ENCODE measurements at places on chromosomes 11 and 22.

DNA sequence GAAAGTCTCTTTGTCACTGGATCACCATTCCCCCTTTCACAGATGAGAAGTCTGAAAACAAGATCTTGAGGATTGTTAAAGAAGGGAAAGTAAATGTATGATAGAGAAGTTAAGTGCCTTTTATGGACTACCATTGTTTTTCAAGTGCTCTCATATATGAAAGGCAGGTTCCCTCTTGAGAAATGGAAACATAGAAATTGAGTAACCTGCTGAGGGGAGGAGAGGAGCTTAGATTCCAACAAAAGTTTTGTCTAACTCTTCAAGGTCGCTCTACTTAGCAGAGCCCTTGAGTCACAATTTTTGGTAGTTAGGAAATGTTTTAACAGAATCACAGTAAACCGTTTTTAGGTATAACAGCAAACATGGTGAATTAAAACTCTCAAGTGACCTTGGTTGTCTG is 80.1 kb downstream of the SVIP start:
- DNase-seq: no peak

- no peak for DNase-seq
These were observed 18.2 kb upstream of the ARRB1 start for GRCh38 chr11:75369560-75370255.

DNA sequence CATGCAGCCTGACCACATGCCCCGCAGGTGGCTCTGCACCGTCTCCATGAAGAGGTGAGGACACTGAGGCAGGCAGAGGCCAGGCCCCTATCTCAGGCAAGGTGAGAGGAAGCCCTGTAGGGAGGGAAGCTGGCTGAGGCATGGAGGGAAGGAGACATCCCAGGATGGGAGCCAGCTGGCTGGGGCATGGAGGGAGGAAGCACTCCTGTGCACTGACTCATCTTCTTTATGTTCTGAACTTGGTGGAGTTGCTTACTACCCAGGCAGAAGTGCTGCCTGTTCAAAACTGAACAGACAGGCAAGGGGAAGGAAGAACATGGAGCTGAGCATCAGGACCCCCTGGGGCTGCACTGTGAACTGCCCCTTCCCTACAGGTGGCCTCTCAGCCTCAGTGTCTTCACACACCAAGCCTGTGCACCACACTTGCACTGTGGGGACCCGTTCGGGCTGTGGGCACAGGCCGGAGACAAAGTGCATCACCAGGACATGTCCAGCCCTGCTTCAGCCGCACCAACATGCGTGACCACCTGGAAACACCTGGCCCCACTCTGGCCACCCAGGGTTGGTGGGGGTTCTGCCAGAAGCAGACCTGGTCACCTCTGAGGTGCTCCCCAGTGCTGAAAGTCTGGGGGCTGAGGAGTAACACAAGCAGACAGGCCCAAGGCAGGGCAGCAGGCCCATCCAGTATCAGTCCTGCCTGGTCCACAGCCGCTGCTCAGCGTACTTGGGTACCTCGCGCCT is 55.5 kb downstream of the DGCR2 start:
- DNase-seq: no peak

- DNase-seq: no peak
These were observed 815.5 kb downstream of the NTM start for GRCh38 chr11:132185726-132186592.

DNA sequence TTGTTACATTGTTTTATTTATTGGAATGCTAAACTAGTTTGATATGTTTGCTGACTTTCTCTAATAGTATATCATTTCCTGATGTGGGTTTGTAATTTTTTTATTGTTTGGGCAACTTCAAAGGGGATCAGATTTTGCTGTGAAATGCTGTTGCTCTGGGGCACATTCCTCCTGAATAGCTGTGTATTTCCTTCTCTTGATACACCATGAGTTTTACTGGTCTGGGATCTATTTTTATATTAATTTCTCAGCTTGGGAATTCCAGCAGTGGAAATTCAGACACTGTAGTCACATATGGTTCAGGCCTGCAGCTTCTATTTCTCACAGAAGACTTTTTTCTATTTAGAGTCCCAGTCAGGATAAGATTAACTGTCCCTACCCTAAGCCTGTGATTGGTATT is 58.9 kb downstream of the RPUSD4 start:
- no peak for DNase-seq

GRCh38 chr11:133164986-133165385 is 367.3 kb downstream of the OPCML start:
- no peak for DNase-seq

GRCh38 chr11:6498121-6498520 is 1.0 kb downstream of the DNHD1 start:
- no peak for DNase-seq

- DNase-seq: no peak
These were observed 278.7 kb upstream of the LARGE1 start for GRCh38 chr22:34198976-34199375.

- no peak for DNase-seq
These were observed 3.1 kb downstream of the TAF10 start for GRCh38 chr11:6608726-6609501.

DNA sequence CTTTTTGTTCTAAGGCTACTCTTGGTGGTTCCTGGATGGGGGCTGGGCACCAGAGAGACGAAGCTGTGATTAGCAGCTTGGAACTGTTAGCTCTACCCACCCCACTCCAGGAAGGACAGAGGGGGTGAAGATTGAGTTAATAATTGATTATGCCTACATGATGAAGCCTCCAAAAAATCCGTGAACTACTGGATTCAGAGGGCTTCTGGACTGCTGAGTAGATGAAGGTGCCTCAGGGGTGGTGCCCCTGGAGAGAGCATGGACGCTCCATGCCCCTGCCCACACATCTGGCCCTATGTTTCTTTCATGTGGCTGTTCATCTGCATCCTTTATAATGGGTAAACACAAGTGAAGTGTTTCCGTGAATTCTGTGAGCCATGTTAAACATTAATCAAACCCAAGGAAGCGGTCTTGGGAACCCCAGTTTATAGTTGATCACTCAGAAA is 47.3 kb upstream of the CYP2D6 start:
- DNase-seq: no peak

DNA sequence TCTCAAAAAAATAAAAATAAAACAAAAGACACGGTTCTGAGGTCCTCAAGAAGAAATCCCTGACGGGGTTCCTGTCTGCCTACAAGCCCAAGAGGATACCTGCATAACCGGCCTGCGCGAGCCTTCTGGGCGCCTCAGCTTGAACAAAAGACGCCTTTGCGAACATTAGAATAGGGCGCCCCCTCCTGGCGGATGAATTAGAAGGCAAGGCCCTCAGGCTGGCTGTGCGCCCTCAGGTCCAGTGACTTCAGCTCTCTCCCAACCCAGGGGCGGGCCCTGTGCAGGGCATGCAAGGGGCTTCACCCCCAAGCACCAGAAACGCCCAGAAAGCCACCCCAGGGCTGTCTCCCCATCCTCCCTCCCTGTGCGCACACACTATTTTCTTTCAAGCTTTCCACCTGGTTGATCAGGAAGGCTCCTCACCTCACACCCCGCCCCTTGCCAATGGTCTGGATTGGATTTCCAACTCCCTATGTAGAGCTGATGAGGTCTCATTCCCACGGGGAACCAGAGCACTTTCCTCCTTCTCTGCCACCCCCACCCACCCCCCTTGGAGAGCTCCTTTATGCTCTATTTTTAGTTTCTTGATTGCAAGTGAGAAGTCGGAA is 273.3 kb downstream of the BUD13 start:
- no peak for DNase-seq

DNA sequence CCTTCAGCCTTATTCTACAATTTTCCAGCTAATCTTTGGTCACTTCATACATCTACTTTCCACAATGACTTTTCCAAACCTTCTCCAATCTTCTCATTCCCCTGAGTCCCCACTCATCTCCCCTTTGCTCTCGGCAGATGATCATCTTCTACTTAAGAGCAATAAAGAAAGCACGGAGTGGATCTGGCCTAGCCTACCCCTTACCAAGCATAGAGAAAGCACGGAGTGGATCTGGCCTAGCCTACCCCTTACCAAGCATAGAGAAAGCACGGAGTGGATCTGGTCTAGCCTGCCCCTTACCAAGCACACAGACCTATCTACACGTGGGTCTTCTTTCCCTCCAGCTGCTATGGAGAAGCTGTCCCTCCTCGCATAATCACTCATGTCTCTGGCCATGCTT is 558.6 kb downstream of the OPCML start:
- DNase-seq: no peak

DNA sequence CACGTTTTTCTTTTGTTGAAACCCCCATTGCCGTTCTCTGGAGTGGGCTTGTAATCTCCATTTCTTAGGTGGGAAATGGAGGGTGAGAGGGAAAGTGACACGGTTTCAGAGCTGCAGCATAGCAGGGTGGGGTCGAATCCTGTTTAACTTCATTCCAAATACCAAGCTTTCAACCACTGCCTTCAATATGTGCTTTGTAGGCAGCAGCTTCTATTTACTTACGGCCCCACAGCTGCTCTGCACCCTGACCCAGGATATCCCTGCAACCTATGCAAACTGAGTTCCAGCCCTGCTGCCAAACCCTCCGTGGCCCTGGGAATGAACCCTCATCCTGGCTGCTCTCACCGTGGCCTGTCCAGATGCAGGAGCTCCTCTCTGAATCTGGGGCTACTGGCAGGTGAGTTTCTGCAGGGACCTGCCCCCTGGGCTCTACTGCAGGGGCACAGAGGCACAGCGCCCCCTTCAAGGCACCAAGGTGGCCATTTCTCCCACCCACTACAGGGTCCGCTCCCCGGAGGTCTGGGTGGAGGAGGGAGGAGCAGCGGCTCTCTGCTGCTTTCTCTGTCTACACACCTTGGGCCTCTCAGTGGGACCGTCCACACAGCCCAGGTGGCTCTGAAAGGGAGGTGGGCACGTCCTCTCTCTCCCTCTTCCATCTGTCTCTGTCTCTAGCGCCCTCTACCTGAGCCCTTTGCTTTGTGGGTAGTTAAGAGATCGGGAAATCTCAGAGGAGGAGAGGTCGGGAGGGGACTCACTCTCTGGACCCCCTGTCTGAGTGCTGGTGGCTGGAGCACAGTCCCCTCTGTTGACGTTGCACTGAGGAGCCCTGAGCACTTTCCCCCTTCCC is 279.1 kb downstream of the BRD1 start:
- DNase-seq: no peak

DNA sequence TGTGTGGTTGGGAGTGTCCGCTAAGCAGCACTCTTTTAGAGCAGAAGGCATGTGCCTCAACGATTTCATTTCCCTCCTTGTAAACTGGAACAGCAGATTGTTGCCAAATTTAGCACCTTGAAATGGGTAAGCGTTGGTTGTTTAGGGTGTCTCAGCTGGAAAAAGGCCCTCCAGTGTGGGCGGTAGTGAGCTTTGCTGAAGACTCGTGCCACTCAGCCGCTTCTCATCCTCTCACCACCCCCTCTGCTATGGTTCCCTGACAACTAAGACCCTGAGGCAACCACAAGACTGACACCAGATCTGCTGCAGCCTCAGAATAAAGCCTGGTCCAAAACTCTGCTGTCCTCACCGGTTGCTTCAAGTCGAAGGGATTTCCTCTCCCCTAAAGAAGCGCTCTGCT is 9.9 kb upstream of the FERMT3 start:
- no peak for DNase-seq

DNA sequence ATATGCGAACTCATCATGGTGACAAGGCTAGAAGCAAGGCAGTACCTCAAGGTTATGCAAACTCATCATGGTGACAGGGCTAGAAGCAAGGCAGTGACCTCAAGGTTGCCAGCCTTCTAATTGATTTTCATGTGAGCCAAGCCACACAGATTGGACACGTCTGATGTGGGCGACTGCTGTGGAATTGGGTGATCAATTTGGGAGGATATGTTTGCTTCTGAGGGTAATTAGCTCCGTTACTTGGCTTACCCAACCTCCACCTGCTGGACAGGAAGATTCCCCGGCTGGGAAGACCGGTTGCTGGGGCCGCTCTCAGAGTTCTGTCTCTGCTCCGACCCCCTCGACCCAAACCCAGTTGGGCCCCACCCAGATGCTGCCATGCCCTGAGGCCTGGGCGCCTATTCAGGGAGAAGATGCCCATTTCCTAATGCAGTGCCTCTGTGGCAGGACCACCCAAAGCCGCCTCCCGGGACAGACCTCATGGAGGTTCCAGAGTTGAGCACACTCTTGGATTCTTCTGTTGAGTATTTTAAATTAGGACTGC is 69.9 kb upstream of the SHANK2 start:
- DNase-seq: no peak

DNA sequence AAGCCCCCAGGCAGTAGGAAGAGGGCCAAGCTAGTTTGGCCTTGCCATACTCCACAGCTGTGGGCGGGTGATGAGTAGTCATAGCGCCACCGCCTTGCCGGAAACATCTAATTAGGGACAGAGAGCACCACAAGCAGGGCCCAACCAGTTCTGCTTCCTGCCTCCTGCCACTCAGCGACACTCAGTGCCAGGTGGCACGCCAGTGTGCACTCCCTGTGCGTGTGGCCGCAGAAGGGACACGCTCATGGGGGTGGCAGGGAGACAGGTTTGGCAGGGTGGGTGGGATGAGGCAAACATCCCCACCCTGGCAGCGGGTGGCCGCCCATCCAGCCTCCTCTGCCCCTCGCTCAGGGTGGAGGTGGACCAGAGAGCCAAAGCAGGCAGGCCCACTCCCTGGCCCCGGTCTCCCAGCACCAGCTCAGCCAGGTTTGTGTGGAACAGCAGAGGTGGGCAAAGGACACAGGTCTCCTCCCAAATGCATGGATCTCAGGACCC is 4.9 kb downstream of the OVOL1 start:
- DNase-seq: no peak

DNA sequence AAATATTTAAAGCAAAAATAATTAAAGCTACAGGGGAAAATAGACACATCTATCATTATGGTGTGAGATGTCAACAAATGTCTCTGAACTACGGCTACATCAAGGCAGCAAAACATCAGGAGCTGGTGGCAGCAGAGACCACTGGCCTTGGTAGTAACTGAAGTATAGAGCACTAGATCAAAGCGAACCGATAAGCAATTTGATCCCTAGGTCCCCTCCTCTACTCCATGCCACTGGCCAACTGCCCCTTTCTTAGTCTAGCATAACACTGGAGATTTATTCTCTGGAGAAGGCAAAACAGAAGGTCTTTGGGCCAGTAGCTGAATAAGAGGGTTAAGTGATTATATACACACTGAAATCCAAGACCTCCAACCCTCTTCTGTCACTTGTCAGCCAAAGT is 13.6 kb upstream of the RAB3IL1 start:
- no peak for DNase-seq

DNA sequence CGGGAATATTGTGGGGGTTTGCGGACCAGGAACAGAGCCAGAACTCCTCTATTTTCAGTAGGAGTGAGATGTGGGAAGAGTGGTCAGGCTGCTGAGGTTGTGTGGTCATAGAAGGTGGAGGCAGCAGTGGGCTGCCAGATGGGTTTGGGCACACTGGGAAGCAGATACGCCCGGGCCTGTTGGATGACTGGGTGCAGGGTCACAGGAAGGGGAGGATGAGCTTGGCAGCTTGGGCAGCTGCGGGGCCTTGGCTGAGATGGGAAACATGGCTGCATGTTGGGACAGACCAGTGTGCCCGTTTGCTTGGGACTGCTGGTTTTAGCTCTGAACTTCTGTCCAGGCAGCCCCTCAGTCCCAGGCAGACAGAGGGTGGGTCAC is 11.4 kb downstream of the SHANK3 start:
- no peak for DNase-seq

DNA sequence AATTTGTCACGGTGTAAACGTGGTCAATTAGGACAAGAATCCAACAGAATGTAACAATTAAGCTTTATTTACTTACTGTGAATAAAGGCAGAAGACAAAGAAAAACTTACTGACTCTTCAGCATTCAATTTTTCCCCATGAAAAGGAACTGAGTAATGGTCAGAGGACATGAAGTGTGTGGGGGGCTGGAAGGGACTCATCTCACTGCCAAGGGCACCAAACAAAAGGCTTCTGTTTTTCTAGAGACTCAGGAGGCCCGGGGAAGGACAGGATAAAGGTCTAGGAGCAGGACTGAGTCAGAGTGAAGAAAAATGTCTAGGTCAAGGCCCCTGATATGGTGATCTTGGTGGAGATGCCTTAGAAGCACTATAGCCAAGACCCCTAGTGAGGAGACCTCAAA is 564.2 kb upstream of the ANO5 start:
- no peak for DNase-seq
